Chondrocyte (in vitro differentiated cells): ENCODE measurements at places on chromosomes 6 and 20. TPM values are rescaled to one million over a fixed set of nuclear protein-coding genes. Genes with fewer than 3 reads are reported as not detected.

The LKAAEAR1 gene
- 0.55 to 1.4 TPM in 2 of 3 replicates, not detected in the other for total RNA-seq

The TCF15 gene
- 0.28 to 0.50 TPM in 2 of 3 replicates, not detected in the other for total RNA-seq

The PRICKLE4 gene
- 3.1 to 5.9 TPM (median 3.6 TPM) in 3 replicates for total RNA-seq

The TMEM200A gene
- 6.8 to 12.4 TPM (median 7.1 TPM) in 3 replicates for total RNA-seq

The KCNK15 gene
- total RNA-seq, result 0.59 to 1.6 TPM (median 0.77 TPM) in 3 replicates

DNA sequence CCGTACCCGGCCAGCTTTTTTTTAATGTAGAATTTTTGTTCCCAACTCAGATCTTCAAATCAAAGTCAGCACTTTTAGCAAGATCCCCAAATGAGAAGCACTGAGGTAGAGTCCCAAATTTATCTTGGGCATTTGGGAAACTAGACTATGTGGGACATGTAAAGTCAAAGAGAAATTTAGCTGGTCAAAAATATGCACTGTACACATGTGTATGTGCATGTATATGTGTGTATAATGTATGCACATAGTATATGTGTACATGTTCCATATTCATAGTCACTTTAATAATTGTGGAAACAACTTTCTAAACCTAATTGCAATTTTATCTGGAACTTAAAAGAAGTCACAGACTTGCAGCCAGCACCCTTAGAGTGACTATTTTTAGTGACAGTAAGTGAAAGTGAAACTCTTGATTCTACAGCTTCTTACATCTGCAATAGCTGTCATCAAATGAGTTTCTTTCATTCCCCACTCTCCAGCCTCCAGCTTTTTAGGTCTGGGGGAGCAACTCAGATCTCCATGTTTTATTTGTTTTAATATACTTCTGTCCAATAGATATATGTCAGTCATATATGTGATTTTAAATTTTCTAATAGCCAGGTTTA, 53.6 kb downstream of the CDC40 start:
- H3K4me3 ChIP-seq, result no peak overlapping the region
- no peak overlapping the region for H3K27ac ChIP-seq
- no peak for DNase-seq
- peaks cover 5% of the 10 kb centered on the region for H3K36me3 ChIP-seq
- H3K27me3 ChIP-seq, result no peaks in the 10 kb centered on the region
- H3K4me1 ChIP-seq, result peaks cover 4% of the 10 kb centered on the region

- H3K4me3 ChIP-seq, result no peak overlapping the region
- H3K27me3 ChIP-seq, result no peaks in the 10 kb centered on the region
- no peak for DNase-seq
- H3K27ac ChIP-seq, result no peak overlapping the region
Observed at GRCh38 chr6:111890988-111891387, 17.7 kb upstream of the FYN start.

DNA sequence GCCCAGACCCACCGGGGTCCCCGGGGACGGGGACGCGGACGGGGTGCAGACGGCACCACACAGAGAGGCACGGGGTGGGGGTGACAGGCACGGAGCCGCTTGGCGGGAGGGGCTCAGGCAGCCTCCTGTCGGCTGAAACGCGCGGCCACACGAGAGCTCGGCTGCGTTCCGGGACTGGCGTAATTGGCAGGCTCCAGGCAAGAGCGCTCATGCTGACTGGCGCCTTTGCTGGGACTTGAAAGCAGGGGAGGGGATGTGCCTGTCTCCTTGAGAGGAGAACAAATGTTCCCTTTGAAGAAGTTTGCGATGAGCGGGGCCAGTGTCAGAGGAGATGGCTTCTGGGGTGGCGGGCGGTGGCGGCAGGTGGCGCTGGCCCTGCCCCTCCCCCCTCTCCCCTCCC, 25.8 kb downstream of the BHLHE23 start:
- no peak overlapping the region for H3K4me3 ChIP-seq
- no peak for DNase-seq
- H3K4me1 ChIP-seq, result no peaks in the 10 kb centered on the region

DNA sequence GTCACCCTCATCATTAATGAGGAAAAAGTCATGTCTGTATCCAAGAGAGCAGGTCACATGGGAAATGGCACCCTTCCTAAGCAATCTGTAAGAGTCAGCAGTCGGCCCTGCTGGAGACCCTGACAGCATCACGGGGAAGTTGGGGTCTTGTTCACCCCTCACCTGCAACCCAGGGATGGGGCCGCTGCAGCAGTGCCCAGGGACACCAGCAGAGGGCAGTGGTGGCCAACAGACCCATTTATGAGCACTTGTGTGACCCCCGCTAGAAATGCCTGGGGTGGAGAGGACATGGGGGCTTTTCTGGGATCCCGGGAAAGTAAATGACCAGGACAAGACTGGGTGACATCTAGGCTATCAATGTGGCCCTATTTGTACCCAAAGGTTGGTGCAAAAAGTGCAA, 35.9 kb downstream of the ANKRD60 start:
- DNase-seq, result no peak
- no peaks in the 10 kb centered on the region for H3K36me3 ChIP-seq
- no peak overlapping the region for H3K4me3 ChIP-seq
- peaks cover 11% of the 10 kb centered on the region for H3K27me3 ChIP-seq

DNA sequence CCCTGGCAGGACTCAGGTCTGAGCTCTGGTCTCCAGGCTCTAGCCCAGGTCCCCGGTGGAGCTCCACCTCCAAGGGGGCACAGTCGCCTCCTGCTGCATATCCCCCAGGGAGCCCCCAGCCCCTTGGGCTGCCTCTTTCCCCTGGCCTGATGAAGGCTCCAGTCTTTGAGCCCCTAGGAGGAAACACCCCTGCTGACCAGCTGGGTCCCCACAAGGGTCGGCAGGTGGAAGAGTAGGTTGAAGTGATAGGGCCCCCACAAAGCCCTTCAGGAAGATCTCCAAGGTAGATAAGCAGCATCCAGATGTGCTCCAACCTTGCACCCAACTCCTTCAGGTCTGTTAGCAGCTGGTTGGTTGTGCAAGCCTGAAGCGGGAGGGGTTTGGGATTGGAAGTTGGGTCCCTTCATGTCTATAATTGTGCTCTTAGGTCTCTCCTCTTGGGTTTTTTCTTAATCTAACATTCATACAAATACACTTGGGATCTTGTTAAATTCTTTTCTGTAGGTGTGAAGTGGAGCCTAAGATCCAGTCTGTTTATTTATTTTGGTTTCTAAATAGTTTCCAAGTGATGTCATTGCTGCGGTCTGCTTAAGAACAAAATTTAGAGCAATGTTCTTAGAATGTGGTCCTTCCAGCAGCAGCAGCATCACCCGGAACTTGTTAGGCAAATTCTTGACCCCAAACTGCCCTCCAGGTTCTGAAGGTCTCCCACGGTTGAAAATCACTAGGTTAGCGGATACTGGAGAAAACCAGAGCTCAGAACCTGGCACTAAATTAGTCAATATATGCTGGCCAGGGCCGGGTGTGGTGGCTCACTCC, 5.1 kb downstream of the UBE2C start:
- H3K36me3 ChIP-seq, result no peaks in the 10 kb centered on the region
- DNase-seq, result no peak
- peak overlapping the region; percentile 79 for H3K27ac ChIP-seq
- peaks cover 37% of the 10 kb centered on the region for H3K4me1 ChIP-seq
- no peak overlapping the region for H3K4me3 ChIP-seq

- H3K27ac ChIP-seq, result no peak overlapping the region
- no peak for DNase-seq
- H3K4me1 ChIP-seq, result peaks cover 10% of the 10 kb centered on the region
Observed at GRCh38 chr6:48067886-48068277, 43.1 kb downstream of the PTCHD4 start.

DNA sequence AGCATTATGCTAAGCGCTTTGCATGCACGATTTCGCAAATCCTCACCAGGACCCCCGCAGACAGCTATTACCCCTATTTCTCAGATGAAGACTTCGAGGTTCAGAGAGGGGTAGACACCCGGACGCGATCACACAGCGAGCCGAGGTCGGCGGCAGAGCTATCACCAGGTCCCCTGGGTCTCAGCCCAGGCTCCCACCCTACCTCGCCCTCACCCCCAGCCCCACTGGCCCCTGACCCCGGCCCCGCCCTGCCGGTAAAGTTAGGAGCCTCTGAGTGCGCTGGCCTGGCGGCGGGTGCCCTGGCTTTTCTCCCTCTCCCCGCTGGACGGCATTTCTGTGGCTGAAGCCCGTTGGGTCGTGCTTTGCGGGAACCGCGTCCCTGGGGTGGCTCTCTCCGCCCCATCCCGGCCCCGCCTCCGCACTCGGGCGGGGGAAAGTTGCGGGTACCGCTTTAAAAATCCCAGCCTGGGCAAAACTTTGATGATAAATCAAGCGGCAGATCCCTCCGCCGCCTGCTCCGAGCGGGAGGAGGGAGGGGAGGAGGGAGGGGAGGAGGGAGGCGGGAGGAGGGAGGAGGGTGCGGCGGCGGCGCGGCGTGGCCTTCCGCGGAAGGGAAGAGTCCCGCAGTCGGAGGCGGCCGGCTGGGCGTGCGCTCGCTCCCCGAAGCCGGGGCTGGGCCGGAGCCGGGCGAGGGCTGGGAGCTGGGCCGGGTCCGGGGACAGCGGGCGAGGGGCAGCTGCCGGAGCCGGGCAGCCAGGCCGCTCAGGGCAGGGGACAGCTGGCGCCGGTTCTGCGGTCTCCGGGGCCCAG, at the start of gene VSTM2L:
Gene VSTM2L (plus strand): TSS at position 624 of the 810 bp plus-strand sequence. CDS start 224 bp downstream, outside the sequence.
- H3K27ac ChIP-seq, result peak within 1 kb of the TSS; percentile 51
- H3K27me3 ChIP-seq, result peaks cover 11% of the 10 kb centered on the region
- no peaks in the 10 kb centered on the region for H3K36me3 ChIP-seq
- H3K4me1 ChIP-seq, result peaks cover 49% of the 10 kb centered on the region
- DNase-seq, result no peak
- H3K4me3 ChIP-seq, result peak within 1 kb of the TSS; percentile 83

GRCh38 chr6:143549221-143549948, 37.9 kb upstream of the FUCA2 start:
- no peak for DNase-seq
- H3K4me3 ChIP-seq, result no peak overlapping the region
- H3K27me3 ChIP-seq, result no peaks in the 10 kb centered on the region
- H3K36me3 ChIP-seq, result no peaks in the 10 kb centered on the region
- peaks cover 9% of the 10 kb centered on the region for H3K4me1 ChIP-seq

GRCh38 chr6:75094614-75095200, 111.1 kb downstream of the COL12A1 start:
- H3K4me3 ChIP-seq, result peak overlapping the region; percentile 23
- H3K36me3 ChIP-seq, result peaks cover 27% of the 10 kb centered on the region

DNA sequence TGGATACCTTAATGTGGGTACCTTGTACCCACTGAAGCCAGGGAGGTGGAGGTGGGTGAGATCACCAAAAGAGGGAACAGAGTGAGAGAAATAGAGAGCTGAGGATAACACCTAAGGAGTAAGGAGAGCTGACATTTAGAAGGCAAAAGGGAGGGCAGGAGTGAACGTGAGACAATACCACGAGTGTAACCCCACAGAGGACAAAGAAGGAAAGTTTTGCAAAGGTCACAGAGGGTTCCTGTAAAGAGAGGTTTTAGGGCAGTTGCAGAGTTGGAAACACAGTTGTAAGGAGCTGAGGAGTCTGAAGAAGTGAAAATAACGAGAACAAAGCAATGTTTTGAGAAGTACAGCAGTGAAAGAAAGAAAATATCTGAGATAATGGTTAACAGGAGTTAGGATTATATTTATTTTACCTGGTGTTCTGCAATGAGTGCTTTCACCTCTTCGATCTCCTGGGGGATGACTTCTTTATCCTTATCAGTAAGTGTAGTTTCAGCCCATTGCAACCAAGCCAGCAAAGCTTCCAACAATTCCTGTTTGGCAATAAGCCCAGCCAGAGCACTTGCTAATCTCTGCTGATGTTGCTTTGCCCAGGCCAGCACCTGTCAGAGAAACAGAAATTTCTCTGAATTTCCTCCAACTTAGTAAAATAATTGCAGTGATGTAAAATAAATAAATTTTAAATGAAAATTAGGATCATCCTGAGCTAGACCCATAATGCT, 166.8 kb downstream of the DST start:
- H3K36me3 ChIP-seq, result peaks cover 42% of the 10 kb centered on the region
- no peaks in the 10 kb centered on the region for H3K27me3 ChIP-seq
- H3K4me3 ChIP-seq, result no peak overlapping the region
- H3K27ac ChIP-seq, result no peak overlapping the region

GRCh38 chr6:164825386-164825785, 484.0 kb downstream of the C6orf118 start:
- no peak for DNase-seq
- H3K27me3 ChIP-seq, result peaks cover 3% of the 10 kb centered on the region
- H3K4me1 ChIP-seq, result no peaks in the 10 kb centered on the region
- no peak overlapping the region for H3K27ac ChIP-seq
- H3K4me3 ChIP-seq, result no peak overlapping the region
- H3K36me3 ChIP-seq, result no peaks in the 10 kb centered on the region

DNA sequence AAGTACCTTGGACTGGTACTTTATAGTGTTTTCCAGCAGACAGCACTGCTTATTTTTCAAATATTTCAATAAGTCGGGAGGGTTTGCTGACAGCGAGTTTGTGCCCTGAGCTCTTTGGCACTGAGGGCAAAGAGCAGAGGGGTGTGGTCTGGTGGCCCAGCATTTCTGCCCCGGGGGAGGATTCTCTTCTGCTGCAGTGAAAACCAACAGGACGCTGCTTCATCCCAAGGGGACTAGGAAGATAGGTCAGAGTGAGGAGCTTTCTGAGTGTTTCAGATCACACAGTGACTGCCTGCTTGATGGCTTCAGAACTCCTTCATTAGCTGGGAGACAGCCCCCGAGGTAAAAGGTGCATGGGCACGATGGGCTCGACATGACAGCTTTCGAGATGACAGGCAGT, 8.6 kb downstream of the ULBP2 start:
- no peak overlapping the region for H3K27ac ChIP-seq
- H3K36me3 ChIP-seq, result peaks cover 9% of the 10 kb centered on the region
- no peak overlapping the region for H3K4me3 ChIP-seq
- peaks cover 4% of the 10 kb centered on the region for H3K4me1 ChIP-seq
- H3K27me3 ChIP-seq, result peaks cover 52% of the 10 kb centered on the region

DNA sequence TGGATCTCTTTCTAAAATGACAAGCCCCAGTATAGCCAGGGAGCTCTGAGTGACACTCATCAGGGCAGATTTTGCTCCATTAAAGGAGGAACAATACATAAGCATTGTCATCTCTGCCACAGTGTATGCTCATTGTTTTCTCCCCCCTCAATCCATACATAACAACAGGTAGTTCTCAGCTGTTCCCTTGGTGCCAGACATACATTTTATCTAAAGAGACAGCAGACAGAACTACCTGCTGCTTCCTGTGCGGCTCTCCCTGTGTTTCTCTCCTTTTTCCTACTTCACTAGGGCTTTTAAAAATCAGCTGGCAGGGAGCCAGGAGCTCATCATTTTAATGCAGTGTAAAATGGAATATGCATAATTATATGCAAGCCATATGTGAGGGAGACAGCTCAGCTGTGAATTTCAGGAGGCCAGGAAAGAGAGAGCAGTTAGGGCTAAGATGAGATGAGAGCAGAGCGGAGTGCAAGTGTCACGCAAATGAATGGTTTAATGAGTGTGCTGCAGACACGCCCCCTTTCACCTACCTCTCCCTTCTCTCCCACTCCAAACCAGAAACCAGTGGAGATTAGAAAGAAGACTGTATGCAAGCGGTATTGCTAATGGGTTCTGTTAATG, 96.0 kb downstream of the SOBP start:
- peaks cover 3% of the 10 kb centered on the region for H3K36me3 ChIP-seq
- no peak overlapping the region for H3K27ac ChIP-seq
- DNase-seq, result no peak

GRCh38 chr6:6943421-6943820, 164.3 kb upstream of the RREB1 start:
- no peak overlapping the region for H3K27ac ChIP-seq
- no peaks in the 10 kb centered on the region for H3K27me3 ChIP-seq
- H3K36me3 ChIP-seq, result no peaks in the 10 kb centered on the region
- no peak for DNase-seq
- H3K4me3 ChIP-seq, result no peak overlapping the region
